ENCODE measurements at places on chromosomes 4 and X.

DNA sequence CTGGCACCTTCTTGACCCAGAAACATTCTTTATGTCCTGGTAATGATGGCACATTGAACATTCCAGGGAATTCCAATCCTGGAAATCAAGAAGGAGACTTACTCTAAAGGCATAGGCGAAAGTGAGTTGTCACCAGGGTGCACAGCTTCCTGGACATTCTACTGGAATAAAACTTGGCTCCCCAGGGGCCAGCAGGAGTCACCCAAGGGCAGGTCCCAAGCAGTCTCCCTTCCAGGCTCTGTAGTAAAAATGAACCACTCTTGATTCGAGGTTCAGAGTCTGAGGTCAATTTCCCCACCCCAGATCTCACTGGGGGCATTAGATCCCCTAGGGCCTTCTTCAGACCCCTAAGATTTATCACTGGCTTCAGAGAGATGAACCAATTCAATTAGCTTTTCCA is 338.7 kb upstream of the GATB start:
- no peak for DNase-seq

DNA sequence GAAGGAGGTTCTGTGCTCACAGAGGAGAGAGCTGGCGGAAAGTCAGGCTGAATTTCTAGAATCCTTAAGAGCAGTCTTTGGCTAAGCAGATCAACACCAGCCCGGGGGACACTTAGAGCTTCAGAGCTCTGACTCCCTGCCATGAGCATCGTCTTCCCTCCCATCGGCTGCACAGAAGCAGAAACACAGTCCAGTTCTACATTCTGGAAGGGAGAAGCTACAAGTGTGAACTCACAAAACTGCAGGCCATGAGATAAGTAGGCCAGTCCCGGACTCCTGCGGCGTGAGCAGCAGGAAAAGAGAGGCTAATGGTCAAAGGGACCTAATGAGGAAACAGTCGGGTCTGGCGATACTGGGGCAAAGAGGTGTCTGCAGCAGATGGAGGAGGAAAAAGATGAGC is 211.5 kb downstream of the DHX15 start:
- no peak for DNase-seq

GRCh38 chr4:185456131-185456530 is 15.4 kb downstream of the CCDC110 start:
- DNase-seq = no peak

DNA sequence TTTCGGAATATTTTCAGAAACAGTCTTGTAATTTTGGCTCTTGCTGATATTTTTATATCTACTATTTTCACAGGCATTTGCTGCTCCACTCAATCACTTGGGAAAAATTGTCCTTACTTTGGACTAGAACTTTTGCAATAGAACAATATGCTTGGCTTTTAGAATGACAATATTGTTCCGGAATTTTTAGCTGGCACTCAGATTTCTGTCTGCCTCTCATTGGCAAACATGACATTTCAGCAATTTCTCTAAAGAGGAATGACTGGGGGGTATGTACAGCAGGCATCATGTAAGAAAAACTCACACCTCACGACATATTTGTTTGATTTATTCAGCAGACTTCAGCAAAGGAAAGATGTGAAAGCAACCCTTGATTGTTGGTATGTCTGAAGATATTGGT is 243.6 kb upstream of the GPRIN3 start:
- DNase-seq = no peak

GRCh38 chrX:115958687-115959359 is 211.7 kb upstream of the AGTR2 start:
- no peak for DNase-seq

GRCh38 chr4:38688676-38689355 is 24.8 kb downstream of the KLF3 start:
- DNase-seq = no peak

- no peak for DNase-seq
Observed at GRCh38 chr4:67668315-67668714, 32.6 kb downstream of the UBA6 start.

DNA sequence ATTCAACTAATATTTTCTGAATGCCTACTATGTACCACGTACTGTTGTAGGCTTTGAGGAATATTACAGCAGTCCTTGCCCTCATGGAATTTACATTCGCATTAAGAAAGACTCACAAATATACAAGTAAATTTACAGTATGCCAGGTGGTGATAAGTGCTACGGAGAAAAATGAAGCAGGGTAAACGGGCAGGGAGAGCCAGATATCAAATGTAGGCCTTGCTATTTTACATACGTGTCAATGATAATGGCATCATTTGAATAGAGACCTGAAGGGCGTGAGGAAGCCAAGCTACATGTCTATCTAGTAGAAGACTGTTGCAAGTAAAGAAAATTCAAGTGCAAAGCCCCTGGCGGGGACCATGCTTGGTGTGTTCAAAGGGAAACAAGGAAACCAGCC is 65.2 kb downstream of the AMMECR1 start:
- no peak for DNase-seq

DNA sequence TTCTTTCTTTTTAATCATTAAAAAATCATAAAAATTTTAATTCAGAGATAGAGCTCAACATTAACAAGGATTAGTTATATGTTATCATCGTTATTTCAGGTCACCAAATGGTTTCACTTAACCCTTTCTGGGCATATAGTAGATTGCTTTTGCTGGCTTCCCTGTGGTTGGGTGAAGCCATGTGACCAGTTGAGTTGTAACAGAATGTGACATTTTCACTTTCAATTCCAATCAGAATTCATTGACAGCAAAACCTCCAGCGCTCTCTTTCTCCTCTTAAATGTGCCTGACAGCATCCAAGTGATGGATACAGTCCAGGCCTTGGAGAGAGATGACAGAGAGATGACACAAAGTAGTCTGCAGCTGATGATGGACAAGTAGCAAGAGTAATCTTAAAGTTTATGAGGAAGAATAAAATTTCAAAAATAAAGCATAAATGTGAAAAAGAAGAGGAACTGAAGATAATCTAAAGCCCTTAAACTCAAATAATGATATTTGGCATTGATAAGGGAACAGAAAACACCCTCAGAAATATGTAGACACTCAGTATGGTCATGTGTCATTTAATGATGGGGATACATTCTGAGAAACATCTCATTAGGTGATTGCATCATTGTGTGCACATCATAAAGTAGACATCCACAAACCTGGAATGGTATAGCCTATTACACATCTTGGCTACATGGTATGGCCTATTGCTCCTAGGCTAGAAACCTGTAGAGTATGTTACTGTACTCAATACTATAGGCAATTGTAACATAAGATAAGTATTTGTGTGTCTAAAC is 92.3 kb upstream of the QRFPR start:
- no peak for DNase-seq

DNA sequence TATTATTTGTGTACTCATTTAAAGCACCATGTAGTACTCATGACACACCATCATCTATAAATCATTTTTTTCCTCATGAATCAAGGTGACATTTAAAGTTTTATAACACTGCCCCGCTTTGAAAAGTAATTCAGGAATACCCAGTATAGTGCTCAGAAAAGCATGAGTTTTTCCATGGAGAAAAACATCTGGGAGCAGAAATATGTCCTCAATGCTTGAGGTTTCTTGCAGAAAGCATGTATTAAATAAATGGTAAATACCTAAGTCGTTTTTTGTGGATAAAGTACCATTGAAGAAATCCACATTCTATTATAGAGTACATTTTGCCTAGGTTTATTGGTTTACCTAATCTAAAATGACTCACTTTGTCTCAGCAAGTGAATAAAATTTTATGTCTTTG is 66.2 kb downstream of the UBA6 start:
- no peak for DNase-seq

DNA sequence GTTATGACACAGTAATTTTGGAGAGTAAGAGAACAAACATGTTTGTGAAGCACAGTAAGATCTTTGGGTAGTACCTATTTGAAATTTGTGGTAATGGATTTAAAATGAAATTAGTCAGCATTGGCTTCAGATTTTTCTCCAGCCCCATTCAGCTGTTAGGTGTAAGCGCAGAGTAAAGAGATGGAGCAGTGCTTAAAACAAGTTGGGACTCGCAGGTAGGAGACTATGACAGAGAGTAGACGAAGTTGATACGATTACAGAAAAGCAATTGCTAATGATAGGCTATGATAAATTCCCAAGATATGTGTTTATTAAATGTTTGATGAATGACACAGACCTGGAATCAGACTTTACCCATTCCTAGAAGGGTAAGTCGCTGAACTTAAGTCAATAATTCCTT is 72.6 kb downstream of the CHIC2 start:
- no peak for DNase-seq

GRCh38 chr4:79673377-79673776 is 265.3 kb upstream of the GK2 start:
- no peak for DNase-seq

- DNase-seq = no peak
Observed at GRCh38 chr4:145280541-145280940, 100.2 kb upstream of the OTUD4 start.

DNA sequence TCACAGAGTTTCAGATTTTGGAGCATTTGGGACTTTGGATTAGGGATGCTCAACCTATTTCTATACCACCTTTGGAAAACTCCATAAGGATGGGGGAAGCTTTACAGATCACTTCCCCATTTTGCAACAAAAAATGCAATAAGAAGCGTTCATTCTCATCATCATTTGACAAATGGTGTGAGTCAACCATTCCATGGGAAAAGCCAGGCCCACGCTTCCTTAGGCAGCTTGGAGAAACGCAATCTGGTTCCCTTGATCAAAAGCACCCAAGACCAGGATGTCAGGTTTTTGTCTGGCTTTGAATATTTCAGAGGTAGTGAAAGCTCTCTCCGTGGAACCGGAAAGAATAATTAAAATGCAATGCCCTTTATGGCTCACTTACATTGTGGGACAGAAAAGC is 79.3 kb upstream of the C4orf50 start:
- DNase-seq = no peak

GRCh38 chr4:24287096-24287495 is 297.3 kb downstream of the DHX15 start:
- DNase-seq = no peak

Data from brain pericyte (primary cell).